Epithelial cell of umbilical artery (primary cell): ENCODE measurements at places on chromosomes 12 and 14. TPM values are rescaled to one million over a fixed set of nuclear protein-coding genes. Genes with fewer than 3 reads are reported as not detected.

CDCA3 gene
- 12.7 and 13.2 TPM in 2 replicates for total RNA-seq

CCDC198 gene
- total RNA-seq, result not detected in 2 replicates

MUCL1 gene
- total RNA-seq, result not detected in 2 replicates

CCDC177 gene
- total RNA-seq, result not detected in 2 replicates

B3GNT4 gene
- under 0.01 TPM in 1 of 2 replicates, not detected in the other for total RNA-seq

TEX22 gene
- total RNA-seq, result 0.15 TPM in 1 of 2 replicates, not detected in the other

ACOT6 gene
- total RNA-seq, result 0.30 TPM in 1 of 2 replicates, not detected in the other

FBLN5 gene
- total RNA-seq, result 1.2 and 4.5 TPM in 2 replicates

ZC2HC1C gene
- 1.3 and 3.6 TPM in 2 replicates for total RNA-seq

KRT83 gene
- not detected in 2 replicates for total RNA-seq

SMCO2 gene
- not detected in 2 replicates for total RNA-seq

ENDOU gene
- not detected in 2 replicates for total RNA-seq

GALNT16 gene
- total RNA-seq, result 0.30 and 0.65 TPM in 2 replicates

EDDM3A gene
- not detected in 2 replicates for total RNA-seq

HAL gene
- total RNA-seq, result under 0.01 and 0.61 TPM in 2 replicates

MMAB gene
- 40.6 and 49.2 TPM in 2 replicates for total RNA-seq

NEUROD4 gene
- total RNA-seq, result not detected in 2 replicates

FOXA1 gene
- under 0.01 and 0.91 TPM in 2 replicates for total RNA-seq

MYF5 gene
- total RNA-seq, result not detected in 2 replicates

MDM2 gene
- 184 and 278 TPM in 2 replicates for total RNA-seq

NCKAP5L gene
- total RNA-seq, result 10.7 and 11.9 TPM in 2 replicates
